SK-N-SH (cell line): ENCODE measurements at places on chromosomes 3 and 15.

GRCh38 chr3:28669870-28670269, 321.2 kb upstream of the AZI2 start:
- DNase-seq, result no peak

GRCh38 chr3:125042725-125043406, 12.9 kb downstream of the HEG1 start:
- no peak for DNase-seq

DNA sequence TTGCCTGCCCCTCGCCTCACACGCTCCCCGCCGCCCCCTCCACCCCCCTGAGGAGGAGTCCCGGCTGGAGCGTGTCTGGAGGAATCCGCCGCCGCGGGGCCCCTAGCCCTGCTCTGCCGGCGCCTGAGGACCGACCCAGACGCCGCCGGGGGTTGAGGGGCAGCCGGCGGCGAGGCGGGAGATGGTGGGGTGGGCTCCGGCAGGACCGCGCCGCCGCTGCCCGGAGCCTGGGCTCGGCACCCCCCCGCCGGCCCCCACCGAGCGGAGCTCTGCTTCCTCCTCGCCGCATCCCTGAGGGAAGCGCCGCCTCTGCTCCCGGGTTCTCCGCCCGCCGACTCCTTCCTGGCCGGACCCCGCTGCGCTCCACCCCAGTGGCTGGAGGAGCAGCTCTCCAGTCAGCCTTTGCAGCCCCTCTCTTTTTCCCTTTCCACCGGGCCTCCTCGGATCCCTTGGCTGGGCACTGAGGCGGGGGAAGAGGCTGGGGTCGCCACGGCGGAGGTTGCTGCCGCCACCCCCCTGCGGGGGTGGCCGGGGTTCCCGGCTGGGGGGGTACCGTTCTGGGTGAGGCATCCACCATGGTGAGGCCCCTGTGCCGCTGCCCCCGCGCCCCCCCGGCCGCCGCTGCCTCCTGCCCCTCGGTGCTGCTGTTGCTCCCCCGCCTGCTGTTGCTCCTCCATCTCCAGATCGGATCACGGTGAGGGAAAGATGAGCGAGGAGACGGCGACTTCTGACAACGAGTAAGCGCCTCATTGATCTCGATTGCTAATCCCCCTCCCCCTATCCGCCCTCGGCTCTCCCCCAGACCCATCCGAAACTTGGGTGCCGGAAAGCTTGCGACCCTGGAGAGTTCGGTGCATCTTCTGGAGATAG, at the start of gene SPRED1:
TSS of gene SPRED1 (plus strand) at position 356 of the 870 bp plus-strand sequence. CDS start at position 706, 350 bp downstream.
- DNase-seq, result peak; percentile 76

GRCh38 chr15:72334842-72335241, 14.9 kb upstream of the CELF6 start:
- no peak for DNase-seq

DNA sequence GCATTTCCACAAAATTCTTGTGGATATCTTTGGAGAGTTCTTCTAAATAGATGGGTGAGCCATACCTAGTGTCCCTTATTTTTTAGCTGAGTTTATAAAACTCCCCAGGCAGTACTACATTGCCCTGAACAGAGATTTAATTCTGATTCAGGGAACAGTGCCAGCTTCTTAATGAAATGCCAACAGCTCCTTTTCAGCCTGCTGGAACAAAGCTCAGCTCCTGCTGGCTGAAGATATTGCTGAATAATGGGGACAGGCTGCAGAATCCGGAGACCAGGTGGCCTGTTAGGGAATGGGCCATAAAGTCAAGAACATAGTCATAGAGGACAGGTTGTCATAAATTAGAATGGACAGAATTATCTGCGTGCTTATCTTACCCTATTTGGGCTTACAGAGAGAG, 8.9 kb downstream of the HGD start:
- DNase-seq, result no peak

GRCh38 chr3:192884777-192885773, 32.6 kb downstream of the MB21D2 start:
- peak; percentile 37 for DNase-seq

DNA sequence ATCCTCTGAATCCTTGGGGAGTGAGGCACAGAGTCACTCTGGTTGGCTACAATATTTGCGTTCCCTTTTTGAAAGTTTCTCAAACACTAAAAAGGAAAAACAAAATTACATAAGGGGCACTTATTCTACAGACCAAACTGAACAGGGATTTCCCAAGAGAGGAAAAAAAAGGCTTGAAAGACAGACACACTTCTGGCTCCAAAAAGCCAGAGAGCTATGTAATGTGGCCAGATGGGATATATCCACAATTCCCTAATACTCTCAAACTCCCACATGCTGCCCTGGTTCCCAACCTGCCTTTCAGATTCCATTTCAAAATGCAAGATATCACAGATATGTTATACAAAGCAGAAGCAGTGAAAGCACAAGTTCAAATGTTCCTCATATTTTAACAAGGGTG, 1.6 kb downstream of the FRMD4B start:
- DNase-seq, result no peak

- DNase-seq, result no peak
Measured at GRCh38 chr15:94205366-94205765, 26.0 kb upstream of the MCTP2 start.

- DNase-seq, result peak; percentile 26
Measured at GRCh38 chr3:34504775-34505174, 706.3 kb downstream of the PDCD6IP start.

- DNase-seq, result no peak
Measured at GRCh38 chr3:57825116-57825515, 69.0 kb downstream of the SLMAP start.

GRCh38 chr15:70523616-70524015, 239.7 kb downstream of the UACA start:
- DNase-seq, result no peak

GRCh38 chr3:37726525-37727290, 135.0 kb upstream of the CTDSPL start:
- DNase-seq, result no peak

GRCh38 chr3:49378249-49378895, 20.2 kb upstream of the GPX1 start:
- DNase-seq, result no peak

DNA sequence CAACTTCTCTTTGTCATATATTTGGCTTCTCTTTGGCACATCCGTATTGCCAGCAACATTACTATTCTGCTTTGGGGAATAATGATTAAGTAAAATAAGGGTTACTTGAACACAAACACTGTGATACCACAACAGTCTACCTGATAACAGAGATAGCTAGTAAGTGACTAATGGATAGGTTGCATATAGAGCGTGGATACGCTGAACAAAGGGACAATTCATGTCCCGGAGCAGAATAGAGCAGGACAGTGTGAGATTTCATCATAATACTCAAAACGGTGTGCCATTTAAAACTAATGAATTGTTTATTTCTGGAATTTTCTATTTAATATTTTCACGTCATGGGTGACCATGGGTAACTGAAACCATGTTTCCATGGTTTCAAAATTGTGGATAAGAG, 54.1 kb downstream of the SCN5A start:
- DNase-seq, result no peak

- DNase-seq, result no peak
Measured at GRCh38 chr3:46027021-46027705, at the start of gene XCR1. XCR1 (minus strand) TSS chr3:46027483; CDS start chr3:46021947, 5,536 bp downstream.

DNA sequence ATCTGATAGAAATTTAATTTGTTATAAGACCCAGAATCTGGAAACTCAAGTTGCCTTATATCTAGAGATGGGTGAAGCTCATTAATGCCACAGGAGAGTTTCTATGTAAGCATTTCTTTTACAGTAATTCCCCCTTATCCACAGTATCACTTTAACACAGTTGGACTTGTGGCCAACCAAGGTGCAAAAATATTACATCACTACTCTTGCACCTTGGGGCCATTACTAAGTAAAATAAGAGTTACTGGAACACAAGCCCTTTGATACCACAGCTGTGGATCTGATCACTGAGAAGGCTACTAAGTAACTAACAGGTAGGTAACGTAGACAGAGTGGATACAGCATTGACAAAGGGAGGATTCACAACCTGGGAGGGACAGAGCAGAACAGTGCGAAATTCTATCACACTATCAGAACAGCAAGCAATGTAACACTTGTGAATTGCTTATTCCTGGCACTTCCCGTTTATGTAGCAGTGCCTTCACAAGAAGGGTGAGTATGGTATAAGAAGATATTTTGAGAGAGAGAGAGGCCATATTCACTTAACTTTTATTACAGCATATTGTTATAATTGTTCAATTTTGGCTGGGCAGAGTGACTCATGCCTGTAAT, 33.9 kb upstream of the TOPBP1 start:
- DNase-seq, result no peak

GRCh38 chr15:22904736-22905135, 66.3 kb downstream of the NIPA2 start:
- no peak for DNase-seq

DNA sequence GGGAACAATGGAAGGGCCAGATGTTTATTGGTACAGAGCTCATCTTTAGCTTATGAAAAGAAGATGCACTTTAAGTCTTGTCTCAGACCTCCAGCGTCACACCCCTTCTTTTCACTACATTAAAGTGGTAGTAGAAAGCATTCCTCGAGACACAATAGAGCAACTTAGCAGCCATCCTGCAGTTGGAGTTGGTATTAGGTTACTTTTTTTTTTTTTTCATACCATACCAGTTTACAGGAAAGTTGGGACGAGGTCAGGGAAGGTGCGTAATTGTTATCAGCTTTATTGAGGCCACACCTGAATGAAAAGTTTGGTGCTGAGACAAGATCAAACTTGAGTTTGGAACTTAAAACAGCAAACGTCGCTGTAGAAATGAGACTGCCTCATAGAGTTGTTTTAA, 203.8 kb downstream of the SOX2 start:
- DNase-seq, result no peak

DNA sequence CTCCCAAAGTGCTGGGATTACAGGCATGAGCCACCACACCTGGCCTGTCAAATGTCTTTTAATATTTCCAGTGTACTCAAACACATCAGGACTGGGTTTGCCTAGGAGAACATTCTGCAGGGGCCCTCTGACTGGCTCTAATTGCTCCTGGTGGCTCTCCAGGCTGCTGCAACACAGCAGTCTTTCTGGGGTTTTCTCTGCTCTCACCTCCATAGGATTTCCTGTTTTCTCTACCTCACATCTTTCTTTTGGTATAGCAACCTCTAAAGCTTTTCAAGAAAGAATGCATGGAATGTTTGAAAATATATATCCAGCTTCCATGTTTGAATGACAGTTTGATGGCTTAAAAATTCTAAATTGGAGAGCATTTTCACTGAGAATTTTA, 83.3 kb upstream of the IGSF10 start:
- no peak for DNase-seq

GRCh38 chr3:172982736-172983364, 158.2 kb downstream of the SPATA16 start:
- DNase-seq, result peak; percentile 37

- DNase-seq, result no peak
Measured at GRCh38 chr3:138432576-138433240, 1.7 kb upstream of the ESYT3 start.

GRCh38 chr3:55619046-55619808, 132.1 kb upstream of the WNT5A start:
- no peak for DNase-seq

- no peak for DNase-seq
Measured at GRCh38 chr3:192844836-192845525, 72.7 kb downstream of the MB21D2 start.

GRCh38 chr3:190972196-190972595, 109.7 kb upstream of the GMNC start:
- DNase-seq, result no peak

DNA sequence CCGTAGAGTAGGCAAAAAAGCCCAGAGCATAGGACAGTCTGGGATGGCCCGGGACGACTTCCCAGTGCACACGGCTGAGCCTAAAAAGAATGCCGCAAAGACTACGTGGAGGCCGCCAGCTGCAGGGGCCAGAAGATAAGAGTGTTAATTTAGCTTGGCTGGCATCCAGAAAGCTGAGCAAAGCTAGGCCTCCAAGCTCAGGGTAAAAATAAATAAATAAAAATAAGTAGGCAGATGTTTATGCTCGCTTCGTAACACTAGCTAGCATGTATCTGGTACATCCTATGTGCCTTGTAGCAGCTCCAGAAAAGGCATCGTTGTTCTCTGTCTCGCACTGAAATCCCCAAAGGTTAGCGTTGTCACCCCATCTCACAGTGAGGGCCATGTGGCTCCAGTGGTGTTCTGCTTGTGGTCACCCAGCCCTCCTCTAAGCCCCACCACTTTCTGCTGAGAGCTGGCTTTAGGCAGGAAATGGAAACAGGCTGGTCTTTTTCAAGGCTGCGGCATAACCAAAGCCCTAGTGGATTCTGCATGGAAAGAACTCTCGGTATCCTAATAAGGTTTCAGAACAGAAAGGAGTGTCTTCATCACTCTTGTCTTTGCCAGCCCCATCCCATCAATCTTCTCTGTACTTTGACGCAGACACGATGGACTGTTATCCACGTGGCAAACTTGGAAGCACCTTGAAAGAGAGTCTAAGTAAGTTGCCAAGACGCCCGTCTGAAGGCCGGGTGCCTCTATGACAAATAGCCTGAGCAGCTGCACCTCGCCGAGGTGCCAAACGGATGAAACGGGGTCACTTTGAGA, 58.1 kb upstream of the MEF2A start:
- DNase-seq, result peak; percentile 75

GRCh38 chr15:74960995-74961588, 4.5 kb upstream of the RPP25 start:
- no peak for DNase-seq

GRCh38 chr3:195763843-195764825, 43.4 kb downstream of the MUC20 start:
- no peak for DNase-seq

- DNase-seq, result no peak
Measured at GRCh38 chr3:119653876-119654275, 6.5 kb downstream of the POPDC2 start.

GRCh38 chr3:5136919-5137429, 14.9 kb downstream of the ARL8B start:
- no peak for DNase-seq

GRCh38 chr3:13150624-13151023, 77.4 kb upstream of the IQSEC1 start:
- DNase-seq, result no peak

DNA sequence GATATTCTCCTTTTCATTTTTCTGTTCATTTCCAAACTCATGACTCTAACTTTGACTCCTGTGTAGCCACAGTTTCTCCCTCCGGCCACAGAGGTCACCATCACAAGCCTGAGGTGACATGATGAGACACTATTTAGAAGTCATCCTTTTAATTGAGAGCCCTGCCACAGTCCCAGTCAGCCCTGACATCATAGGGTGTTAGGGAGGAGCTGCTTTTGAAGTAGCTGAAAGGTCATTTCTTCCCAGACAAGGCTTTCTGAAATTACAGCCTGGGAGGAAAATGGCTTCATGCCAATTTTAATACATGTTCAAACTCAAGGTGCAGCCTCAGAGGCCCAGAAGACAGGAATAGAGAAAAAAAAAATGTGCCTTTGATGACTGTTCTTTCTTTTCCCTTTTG, 532.8 kb upstream of the TGFBR2 start:
- DNase-seq, result peak; percentile 9

- no peak for DNase-seq
Measured at GRCh38 chr3:44875596-44875995, 1.2 kb downstream of the TGM4 start.

DNA sequence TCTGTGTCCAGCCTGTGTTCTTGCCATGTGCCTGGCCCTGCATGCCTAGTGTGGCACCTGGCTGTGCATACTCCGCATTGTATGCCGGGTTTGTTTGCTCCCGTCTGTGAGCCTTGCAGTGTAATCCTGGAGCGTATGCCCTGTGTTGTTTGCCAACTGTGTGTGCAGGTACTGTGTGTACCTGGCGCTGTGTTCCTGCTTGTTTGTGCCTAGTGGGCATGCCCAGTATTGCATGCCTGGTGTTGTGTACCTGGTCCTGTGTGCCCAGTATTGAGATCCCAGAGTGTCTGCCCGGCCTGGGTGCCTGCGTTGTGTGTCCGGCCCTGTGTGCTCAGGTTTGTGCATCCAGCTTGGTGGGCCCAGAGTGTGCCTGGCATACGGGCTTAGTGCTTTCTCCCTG, 54.5 kb upstream of the CHRNA7 start:
- DNase-seq, result peak; percentile 26
